ENCODE measurements at places on chromosomes 16 and 17.

DNA sequence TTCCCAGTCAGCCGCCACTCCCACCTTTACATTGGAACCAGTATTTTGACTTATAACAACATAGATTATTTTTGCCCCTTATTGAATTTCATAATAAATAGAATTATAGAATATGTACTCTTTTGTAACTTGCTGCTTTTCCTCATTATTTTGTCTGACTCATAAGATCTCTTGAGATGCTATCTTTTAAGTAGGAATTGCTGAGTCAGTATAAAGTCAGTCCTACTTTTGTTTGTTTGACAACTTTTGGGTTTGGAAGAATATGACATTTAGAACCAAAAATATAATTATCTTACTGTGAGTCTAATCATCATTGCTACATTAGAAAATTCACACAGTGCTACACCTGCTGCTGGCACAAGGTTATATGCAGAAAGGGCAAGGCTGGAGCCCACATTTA is 69.7 kb downstream of the STXBP4 start:
- no peak for DNase-seq

- DNase-seq: no peak
Measured at GRCh38 chr17:76369804-76370203, 14.6 kb upstream of the SPHK1 start.

GRCh38 chr17:48672340-48672739 is 46.2 kb upstream of the HOXB9 start:
- DNase-seq: no peak

DNA sequence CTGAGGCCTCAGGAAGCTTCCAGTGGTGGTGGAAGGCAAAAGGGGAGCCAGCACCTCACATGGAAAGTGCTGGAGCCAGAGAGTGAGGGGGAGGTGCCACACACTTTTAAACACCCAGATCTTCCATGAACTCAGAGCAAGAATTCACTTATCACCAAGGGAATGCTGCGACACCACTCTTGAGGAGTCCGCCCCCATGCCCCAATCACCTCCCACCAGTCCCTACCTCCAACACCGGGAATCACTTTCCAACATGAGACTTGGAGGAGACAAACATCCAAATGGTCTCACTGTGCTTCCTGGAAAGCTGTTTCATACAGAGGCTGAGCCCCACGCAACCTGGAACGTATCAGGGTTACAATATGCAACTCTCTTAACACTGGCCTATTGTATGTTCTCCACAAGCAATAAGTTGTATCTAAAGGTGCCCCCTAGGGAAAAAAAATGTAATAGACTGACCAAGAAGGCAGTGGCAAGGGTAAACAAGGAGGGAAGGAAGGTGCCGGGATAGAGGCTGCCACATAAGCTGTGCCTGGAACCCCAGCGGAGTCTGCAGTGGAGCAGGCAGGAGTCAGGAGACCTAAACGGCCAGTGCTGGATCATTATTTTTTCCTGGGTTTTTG is 106.7 kb upstream of the FOXF1 start:
- no peak for DNase-seq

- DNase-seq: no peak
Measured at GRCh38 chr17:76410328-76410965, 26.0 kb downstream of the SPHK1 start.

- DNase-seq: no peak
Measured at GRCh38 chr17:42502926-42503325, 33.1 kb upstream of the NAGLU start.

GRCh38 chr17:21239680-21240368 is 13.4 kb downstream of the NATD1 start:
- DNase-seq: no peak

DNA sequence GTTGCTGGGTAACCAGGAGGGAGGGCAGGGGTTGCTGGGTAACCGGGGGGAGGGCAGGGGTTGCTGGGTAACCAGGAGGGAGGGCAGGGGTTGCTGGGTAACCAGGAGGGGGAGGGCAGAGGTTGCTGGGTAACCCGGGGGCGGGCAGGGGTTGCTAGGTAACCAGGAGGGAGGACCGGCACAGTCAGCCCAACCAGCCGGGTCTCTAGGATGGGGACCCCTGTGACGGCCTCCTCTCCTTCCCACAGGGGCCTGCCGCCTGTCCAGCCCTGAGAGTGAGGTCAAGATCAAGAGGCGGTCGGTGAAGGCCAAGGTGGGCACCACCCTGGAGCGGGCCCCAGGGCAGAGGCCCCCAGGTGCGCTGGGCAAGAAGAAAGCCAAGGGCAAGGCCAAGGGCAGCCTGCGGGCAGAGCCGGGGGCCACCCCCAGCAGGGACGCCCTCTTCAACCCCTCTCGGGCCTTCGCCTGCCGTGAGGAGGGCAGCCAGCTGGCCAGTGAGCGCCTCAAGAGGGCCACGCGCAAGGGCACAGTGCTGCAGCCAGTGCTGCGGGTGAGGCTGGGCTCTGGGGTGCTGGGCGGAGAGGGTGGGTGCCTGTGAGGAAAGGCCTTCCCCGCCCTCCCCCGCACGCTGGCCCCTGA is 54.6 kb downstream of the ACTG1 start:
- DNase-seq: no peak

GRCh38 chr16:5668553-5668952 is 571.0 kb upstream of the EEF2KMT start:
- DNase-seq: no peak

DNA sequence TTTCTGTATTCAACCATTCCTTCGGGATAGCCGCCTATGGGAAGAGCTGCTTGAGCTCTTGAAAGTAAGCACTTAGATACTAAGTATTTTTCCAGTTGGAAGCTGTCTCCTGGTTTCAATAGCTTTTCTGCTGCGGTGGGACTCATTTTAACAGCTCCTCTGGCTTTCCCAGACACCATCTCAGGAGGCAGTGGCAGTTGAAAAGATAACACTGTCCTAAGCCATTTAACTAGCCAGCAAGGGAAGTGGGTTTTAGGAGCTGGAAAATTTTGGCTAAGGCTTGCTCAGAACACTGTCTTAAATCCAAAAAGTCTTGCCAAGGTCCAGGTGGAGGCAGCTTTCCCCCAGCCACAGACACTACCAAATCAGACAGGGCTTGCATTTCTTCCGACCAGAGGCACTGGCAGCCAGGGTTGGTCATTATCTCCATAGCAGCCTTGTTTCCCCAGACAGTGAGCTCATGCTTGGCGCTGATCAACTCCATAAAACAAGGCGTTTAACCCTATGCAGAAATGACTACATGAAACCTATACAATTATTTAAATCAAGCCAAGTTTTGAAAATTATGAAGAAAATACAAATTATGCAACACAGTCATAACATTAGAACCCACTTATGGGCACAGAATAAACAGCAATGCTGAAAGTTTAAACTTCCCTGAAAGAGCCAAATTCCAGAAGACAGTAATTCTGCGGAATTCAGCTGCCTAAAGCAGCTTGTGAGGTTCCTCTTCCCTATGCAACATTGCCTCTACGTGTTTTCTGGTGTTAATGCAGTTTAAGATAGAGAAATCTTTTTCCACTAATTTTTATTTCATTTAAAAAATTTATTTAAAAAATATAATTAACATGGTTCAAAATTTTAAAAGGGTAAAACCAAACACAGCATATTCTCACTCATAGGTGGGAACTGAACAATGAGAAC is 25.0 kb downstream of the GABARAPL2 start:
- peak; percentile 52 for DNase-seq

GRCh38 chr16:50121278-50121677 is 31.8 kb upstream of the TENT4B start:
- no peak for DNase-seq

GRCh38 chr16:19701091-19701490 is 16.9 kb downstream of the KNOP1 start:
- DNase-seq: no peak

- peak; percentile 87 for DNase-seq
Measured at GRCh38 chr16:82633964-82634600, 7.3 kb downstream of the CDH13 start.

DNA sequence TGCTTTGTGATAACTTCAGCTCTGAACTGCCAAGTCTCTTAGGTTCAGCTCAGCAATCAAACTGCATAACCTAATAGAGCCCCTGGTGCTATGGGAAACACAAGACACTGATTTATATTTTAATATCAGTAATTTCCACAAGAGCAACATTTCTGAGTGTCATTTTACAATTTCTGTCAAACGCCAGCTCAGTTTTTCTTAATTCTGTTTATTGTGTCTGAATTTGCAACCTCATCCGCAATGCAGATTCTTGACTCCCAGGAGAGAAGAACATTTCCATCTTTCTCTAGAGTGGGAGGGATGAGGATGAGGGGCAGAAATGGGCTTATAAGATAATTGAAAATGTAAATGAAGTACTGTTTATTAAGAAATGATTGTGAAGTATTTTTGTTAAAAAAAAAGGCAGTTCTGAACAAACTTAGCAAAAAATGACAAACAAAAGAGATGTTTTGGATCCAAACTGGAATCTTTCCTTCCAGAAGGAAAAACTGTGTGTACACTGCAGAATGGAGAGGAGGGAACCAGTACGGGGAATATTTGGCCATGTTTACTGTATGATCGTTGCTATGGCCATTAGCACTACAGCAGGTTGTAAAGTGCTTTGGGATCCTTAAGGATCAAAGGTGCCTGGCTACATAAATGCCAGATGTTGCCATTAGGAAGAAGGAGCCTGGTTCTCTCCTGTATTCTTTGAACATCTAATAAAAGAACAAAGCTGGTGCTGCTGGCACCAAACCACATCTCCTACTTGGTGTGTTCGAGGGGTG is 7.4 kb upstream of the PMFBP1 start:
- DNase-seq: no peak

DNA sequence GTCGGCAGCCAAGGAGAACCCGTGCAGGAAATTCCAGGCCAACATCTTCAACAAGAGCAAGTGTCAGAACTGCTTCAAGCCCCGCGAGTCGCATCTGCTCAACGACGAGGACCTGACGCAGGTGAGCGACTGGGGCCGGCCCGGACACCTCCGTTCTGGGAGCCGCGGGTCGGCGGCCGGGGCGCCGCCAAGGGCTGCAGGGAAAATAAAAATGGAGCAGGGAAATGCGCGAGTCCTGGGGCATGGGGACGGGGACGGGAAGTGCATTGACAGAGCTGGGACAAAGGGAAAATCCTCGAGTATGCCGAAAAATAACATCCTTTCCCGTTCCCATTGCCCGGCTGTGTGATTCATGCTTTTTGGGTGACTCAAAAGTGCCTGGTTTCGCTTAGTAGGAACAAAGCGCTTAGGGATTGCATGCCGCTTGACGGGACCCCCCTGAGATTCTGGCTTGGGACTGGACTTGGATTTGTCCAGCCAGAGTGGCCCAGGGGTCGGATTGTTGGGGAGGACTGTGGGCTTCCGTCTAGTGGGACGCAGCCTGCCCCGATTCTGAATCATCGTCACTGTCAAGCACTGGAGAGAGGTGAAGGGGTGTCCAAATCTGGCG is 699 bp downstream of the MPRIP start:
- peak; percentile 64 for DNase-seq

DNA sequence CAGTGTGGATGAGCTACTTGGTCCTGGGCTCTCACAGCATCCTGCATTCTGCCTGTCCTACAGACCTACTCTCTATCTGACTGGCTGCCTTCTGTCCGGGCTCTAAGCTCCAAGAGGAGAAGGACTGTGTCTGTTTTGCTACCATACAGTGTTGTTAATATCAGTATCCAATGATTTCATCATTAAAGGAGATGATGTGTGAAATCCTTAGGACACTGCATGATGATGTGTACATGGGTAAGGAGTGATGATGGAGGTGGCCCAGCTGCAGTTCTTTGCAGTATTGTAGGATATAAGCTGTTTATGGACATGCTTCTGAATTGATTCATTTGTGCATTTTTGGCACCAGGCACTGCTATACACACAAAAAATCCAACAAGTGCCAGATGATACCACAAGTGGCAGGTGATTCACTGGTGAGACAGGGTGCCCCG is 536.9 kb upstream of the CDH11 start:
- no peak for DNase-seq

- DNase-seq: no peak
Measured at GRCh38 chr17:1494736-1495253, 2.3 kb upstream of the MYO1C start.

GRCh38 chr16:1347962-1348361 is 3.7 kb downstream of the TSR3 start:
- DNase-seq: no peak

DNA sequence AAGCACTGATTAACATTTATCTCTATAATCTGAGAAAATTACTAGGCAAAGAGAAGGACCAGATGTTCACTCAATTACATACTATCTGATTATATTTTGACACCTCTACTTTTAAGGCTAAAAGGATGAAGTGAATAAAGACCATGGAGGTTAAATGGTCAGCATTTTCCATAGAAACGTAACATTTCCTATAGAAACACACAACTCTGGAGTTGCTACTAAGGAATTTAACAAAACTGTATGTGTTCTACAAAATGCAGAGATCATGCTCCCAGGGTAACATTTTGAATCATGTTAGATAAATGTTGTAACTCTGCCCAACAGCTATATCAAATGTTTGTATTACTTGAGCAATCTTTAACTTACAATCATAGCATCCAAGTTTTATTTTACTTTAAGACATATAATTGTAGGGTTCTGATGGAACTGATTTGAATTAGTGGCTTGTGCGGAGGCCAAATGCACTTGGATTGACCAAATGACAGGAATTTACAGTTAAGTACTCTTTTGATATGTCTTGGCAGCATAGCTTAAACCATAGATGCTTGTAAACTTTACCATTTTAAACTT is 97.7 kb downstream of the RPGRIP1L start:
- no peak for DNase-seq

DNA sequence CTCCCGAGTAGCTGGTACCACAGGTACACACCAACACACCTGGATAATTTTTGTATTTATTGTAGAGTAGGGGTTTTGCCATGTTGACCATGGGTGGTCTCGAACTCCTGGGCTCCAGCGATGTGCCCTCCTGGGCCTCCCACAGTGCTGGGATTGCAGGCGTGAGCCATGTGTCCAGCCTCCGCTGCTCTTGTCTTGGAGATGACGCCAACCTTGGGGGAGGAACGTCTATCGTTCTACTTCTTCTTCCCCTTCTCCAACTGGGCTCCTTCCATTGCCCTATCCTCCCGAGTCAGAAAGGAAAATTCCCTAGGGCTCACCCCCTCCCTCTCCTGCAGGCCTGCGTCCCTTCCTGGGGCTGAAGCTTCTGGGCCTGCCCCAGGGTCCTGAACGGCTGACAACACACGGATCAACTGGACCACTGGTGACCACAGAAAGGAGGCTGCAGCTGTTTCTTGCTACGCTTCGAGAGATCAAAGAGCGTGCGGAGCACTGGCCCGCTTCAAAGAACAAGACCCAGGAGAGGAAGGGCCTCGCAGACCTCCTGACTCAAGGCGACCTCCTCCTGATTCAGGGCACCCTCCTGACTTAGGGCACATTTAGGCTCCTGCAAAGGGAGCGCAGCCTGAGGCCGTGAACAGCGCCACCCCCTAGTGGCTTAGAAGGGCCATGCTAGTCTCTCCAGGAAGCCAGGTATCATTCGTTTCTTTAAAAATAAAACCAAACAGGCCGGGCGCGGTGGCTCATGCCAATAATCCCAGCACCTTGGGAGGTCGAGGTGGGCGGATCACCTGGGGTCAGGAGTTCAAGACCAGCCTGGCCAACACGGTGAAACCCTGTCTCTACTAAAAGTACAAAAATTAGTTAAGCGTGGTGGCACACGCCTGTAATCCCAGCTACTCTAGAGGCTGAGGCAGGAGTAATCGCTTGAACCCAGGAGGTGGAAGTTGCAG is 48.5 kb upstream of the HELZ start:
- DNase-seq: peak; percentile 54

- no peak for DNase-seq
Measured at GRCh38 chr17:47702391-47702995, 8.5 kb downstream of the TBKBP1 start.

Data from endothelial cell of umbilical vein (primary cell).